EH (cell line): ENCODE measurements at places on chromosomes 13 and 19.

GRCh38 chr19:9430444-9430843 lies 4.9 kb downstream of the ZNF266 start:
- no peak for DNase-seq

DNA sequence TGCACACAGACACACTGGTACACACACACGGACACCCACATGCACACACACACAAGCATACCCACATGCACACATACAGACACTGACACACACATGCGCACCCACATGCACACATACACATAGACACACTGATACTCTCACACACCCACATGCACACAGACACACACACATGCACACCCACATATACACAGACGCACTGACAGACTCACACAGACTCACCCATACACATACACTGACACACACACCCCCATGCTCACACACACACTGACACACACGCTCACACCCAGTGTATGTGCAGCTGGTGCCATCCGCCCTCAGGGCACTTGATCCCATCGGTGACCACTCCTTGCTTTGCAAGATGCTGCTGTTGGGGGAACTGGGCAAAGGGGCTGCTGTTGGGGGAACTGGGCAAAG lies 9.7 kb upstream of the RASA3 start:
- no peak for DNase-seq

- DNase-seq: no peak
Measured at GRCh38 chr19:41416194-41416674, 10.9 kb downstream of the B3GNT8 start.

- DNase-seq: no peak
Measured at GRCh38 chr13:67285611-67286010, 55.5 kb upstream of the PCDH9 start.

DNA sequence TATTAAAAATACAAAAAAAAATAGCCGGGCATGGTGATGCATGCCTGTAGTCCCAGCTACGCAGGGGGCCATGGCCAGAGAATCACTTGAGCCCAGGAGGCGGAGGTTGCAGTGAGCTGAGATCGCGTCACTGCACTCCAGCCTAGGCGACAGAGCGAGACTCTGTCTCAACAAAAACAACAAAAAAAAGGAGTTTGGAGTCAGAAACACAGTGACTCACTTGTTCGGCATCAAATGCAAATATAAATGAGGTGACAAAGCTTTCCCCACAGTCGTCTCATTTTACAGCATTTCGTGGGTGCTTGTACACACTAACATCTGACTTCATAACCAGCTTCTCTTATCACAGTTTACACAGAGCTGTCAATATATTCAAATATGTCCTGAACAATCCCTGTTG lies 11.0 kb downstream of the ZNF665 start:
- DNase-seq: peak; percentile 18

DNA sequence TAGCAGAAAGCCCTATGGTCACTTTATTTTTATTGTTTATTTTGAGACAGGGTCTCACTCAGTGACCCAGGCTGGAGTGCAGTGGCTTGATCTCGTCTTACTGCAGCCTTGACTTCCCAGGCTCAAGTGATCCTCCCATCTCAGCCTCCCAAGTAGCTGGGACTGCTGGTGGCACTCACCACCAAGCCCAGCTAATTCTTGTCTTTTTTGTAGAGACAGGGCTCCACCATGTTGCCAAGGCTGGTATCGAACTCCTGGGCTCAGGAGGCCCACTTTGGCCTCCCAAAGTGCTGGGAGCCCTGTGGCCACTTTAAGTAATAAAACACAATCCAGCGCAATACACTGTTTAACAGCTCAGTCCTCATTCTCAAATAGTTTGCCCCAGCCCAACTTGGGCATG lies 69.3 kb downstream of the NUFIP1 start:
- no peak for DNase-seq

GRCh38 chr13:112042496-112042895 lies 24.5 kb upstream of the SOX1 start:
- no peak for DNase-seq

- DNase-seq: peak; percentile 99
Measured at GRCh38 chr19:8367327-8368001, 3.5 kb downstream of the ANGPTL4 start.

DNA sequence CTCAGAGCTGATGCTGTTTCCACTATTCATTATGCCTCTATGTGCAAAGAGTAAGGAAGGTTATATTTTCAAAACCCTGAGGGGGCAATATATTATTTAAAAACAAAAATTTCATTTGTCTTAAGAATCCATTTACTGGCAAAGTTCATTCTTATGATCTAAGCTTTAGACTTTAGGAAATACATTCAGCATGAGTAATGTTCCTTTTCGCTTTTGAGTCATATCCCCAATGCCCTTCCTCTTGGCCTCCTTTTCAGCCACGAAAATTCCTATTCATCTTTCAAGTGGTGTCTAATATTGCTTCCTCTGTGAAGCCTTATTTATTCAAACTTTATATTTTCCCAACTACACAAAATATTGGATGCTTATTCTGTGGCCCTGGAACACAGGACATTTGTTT lies 1317.0 kb downstream of the PCDH9 start:
- peak; percentile 89 for DNase-seq

DNA sequence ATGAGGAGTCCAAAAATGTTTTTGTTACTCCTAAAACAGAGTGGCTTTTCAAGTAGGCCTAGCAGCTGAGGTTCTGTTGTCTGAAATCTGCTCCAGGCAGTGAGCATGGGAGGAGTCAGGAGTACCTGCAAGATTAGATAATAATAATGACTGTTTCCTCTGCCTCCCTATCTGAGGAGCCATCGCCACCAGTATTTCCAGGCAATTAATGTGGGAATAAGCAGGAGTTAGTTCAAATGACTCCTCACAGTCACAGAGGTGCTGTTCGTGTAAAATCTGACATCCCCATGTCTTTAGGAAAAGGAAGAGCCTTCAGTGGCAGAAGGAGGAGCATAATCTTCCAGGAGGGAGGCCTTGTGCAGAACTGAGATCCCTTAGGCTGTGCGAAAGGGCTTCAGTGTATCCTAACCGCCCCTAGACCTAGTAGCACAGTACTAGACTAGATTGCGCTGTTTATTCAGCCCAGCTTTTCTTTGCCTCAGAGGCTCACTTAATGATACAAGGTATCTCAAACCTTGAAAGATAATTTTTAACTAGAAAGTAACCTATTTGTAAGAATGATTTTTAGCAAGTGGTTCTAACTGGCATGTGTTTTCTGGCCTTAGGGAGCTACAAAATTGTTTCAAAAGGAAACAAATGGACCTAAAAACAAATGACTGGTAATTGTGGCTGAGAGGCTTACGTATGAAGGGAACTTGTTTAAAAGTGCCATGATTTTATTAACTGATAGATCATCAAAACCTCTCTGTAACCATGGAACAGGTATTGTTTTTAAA lies 49.0 kb downstream of the FREM2 start:
- no peak for DNase-seq

DNA sequence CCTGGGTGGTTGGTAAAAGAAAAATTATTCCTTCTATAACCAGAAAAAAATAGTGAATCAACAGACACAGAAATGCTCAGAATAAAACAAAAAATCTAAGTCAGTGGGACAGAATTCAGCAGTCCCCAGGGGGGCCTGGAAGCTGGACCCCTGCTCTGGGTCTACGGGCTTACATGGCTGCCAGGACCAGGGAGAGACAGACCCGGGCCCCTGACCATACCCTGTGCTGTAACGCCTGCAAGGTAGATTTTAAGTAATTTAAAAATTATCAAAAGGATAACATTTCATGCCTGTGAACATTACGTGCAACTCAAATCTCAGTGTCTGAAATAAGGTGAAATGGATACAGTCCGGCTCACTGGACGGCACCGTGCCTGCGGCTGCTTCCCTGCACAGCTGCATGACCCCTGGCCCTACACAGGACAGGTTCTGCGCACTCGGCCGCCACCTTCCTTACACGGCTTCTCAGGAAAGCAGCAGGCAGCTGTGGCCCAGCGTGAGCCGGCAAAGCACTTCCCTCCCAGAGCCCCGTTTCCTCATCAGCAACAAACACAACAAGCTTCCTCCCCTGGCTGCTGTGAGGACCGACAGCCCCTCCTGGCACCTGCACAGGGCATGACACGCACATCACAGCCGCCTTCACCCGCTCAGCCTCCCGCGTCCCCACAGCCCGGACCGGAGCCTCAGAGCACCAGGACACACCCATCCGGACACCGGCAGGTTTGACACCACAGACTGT lies 22.2 kb downstream of the RASA3 start:
- DNase-seq: peak; percentile 48

GRCh38 chr19:29111576-29111975 lies 101.4 kb downstream of the UQCRFS1 start:
- no peak for DNase-seq

DNA sequence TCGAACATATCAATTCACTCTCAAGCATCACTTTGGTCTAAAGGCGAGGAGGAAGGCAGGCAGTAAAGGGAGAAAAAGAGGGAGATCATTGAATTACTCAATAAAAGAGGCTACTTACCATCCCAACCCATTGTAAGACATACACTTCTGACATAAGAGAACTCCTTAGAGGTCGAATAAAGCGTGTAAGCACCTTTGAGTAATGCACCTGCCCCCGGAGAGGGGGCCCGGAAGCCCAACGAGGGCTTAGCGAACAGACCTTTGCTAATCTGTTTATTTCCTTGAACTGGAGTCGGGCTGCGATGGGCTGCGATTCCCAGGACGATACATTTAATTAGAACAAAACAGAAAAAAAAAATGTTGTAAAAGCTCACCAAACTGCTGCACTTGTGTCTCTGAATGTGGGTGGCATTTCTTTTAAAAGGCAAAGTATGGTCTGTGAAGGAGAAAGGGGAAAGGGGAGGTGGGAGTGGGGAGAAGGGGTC lies 3.0 kb downstream of the ZC3H4 start:
- DNase-seq: no peak

- no peak for DNase-seq
Measured at GRCh38 chr13:25869941-25870340, 181.9 kb downstream of the SHISA2 start.

GRCh38 chr19:3175781-3176714 lies 2.5 kb upstream of the S1PR4 start:
- peak; percentile 88 for DNase-seq

- DNase-seq: no peak
Measured at GRCh38 chr19:13611596-13611995, 105.3 kb upstream of the CACNA1A start.

GRCh38 chr19:18152442-18152816 lies 534 bp upstream of the PIK3R2 start:
- peak; percentile 99 for DNase-seq

- no peak for DNase-seq
Measured at GRCh38 chr13:34312578-34312977, 494.6 kb downstream of the RFC3 start.

DNA sequence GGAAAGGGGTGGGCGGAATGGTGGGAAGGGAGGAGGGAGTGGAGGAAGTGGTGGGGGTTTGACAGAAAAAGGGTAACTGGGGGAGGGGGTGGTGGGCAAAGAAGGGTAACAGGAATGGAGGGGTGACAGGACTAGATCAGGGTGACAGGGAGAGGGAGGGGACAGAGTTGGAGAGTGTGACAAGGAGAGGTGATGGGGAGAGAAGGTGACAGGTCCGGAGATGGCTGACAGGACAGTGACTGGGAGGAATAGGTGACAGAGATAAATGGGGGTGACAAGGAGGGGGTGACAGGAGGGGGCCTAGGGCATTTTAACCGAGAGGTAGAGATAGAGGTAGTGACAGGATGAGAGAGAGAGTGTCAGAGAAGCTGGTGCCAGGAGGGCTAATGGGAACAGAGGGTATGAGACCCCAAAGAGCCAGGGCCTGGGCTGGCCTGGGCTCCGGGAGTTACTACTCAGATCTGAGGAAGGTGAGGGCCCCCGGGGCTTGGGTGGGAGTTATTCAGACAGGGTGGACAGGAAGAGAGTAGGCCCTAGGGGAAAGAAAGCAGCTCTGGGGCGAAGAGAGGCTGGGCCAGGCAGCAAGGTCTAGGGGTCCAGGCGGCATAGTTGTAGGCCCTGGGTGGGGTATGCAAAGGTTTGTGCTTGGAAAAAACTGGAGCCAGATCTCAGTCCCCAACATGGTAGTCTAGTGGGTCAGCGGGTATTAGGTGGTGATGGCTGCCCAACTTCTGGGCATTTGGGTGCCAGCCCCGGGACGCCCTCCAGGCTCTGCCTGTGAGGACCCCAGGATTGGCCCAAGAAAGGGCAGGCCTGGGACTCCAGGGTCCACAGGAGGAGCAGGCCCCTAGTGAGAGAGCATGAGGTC lies 660 bp downstream of the CIC start:
- peak; percentile 26 for DNase-seq

DNA sequence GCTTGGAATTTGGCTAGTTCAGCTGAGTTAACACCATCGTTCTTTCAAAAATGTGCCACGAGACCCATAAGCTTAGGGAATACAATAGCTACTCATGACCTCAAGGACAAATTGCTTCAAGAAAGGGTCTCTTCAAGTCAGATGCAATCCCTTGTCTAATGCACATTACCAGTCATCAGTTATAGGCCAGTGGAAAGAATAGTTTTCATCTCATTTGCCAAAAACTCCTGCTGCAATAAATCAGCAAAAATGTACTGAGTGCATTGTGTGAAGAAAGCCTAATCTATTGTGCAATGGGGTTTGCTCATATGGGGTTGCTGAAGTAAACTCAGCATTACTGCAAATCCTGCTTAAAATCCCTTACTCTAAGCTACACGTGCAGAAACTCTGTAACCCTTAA lies 208.3 kb upstream of the NBEA start:
- peak; percentile 12 for DNase-seq

- peak; percentile 70 for DNase-seq
Measured at GRCh38 chr13:21033212-21033840, 28.1 kb downstream of the LATS2 start.

DNA sequence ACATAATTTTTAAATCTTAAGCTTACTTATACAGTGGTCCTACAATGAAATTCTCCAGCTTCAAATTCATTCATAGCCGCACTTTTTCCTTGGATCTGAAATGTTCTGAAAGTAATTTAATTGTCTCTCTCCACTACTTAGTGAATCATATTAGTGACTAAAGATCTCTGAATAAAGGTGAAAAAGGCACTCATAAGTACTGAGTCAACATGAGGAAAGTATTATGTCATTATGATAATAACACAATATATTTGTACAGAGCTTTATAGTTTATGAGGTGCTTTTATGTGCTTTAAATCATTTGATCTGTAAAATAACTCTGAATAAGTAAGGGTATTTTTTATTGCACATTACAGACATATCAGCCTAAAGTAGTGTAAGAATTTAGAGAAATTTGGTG lies 628.2 kb upstream of the SLITRK5 start:
- no peak for DNase-seq

- DNase-seq: no peak
Measured at GRCh38 chr13:110230661-110231347, 76.2 kb downstream of the COL4A1 start.

GRCh38 chr19:49094505-49095482 lies 9.5 kb downstream of the SNRNP70 start:
- no peak for DNase-seq
